A673 (cell line): ENCODE measurements at places on chromosomes 11 and 22.

GRCh38 chr22:36928786-36929535, 15.5 kb downstream of the CSF2RB start:
- DNase-seq = no peak

DNA sequence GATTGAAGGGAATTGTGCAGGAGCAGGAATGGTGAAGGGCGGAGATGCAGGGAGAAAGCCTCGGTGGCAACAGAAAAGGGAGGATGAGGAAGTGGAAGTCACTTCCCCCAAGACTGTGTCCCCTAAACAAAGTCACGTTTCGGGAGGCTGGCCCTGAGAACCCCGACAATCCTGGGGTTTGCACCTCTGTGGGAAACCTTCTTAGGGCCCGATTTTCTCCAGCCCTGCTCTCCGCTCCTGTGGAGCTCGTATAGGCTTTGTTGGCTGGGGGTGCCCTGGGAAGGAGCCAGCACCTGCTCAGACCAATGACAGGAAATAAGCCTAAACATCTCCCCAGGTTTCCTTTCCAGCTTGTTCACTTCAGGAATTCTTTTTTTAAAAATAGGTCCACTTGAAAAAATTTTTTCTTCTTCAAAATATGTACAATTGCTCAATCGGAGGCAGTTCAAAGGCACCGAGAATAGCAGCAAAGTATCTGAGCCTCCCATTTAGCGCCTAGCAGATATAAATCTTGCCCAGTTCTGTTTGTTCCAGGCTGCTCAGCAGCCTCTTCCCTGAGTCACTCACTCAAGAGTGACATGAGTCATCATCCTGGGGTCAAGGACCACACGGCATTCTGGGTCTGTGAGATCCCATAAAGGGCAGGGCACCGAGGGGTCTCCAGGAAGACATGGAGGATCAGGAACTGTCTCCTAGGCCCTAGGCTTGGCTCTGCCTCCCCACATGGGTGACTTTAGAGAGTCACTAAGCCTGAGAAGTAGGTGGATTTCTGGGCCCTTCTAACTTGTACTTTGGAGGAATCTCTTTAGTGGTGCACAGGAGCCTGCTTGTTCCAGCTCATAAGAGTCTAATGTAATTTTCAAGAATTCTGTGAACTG, 34.0 kb downstream of the IRAG1 start:
- peak; percentile 63 for DNase-seq

GRCh38 chr11:128965485-128965884, 22.8 kb upstream of the TP53AIP1 start:
- no peak for DNase-seq

DNA sequence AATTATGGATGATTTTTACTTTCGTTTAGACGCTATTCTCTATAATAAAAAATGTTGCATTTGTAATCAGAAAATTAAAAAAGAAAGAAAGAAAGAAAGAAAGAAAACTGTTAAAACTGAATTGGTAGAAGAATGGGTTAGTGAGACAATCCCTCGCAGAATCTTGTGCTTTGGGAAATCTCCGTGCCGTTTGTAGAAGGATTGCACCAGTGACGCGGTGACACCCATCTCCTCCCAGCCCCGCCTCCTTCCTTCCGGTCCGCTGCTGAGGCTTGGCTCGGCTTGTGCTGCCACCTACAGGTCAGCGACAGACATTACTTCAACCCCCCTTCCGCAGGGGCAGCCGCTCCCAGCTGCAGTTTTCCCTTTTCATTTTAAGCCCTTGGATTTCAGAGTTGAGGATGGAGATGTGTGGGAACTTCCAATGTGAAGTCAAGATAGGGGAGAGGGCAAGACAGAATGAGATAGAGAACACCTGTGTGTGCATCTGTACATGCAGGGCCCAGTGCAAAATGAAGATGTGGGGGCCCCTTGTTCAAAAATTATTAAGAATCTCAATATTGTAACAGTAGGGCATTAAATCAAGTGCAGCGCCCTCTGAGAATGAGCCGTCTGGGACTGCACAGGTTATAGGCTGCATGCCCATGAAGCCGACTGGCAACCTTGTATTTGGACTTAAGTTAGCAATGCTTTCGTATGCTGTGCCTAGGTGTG, 41.1 kb downstream of the TST start:
- DNase-seq = peak; percentile 93

DNA sequence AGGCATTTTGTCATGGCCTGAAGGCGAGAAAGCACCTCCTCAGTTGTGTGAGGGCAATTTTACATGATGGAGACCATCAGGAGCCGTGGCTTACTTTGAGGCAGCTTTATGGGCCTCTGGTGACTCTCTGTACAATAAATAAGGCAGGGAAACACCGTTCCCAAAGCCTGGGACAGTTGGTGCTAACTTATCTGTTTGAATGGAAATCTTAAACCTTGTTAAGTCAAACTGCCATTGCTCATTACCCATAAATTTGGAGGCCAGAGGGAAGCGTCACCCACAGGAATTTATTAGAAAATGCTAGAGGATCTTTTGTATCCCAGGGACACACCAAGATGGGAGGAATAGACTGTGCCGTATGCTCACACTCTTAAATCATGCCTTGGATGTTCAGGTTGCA, 1156.9 kb downstream of the BRD1 start:
- DNase-seq = no peak

DNA sequence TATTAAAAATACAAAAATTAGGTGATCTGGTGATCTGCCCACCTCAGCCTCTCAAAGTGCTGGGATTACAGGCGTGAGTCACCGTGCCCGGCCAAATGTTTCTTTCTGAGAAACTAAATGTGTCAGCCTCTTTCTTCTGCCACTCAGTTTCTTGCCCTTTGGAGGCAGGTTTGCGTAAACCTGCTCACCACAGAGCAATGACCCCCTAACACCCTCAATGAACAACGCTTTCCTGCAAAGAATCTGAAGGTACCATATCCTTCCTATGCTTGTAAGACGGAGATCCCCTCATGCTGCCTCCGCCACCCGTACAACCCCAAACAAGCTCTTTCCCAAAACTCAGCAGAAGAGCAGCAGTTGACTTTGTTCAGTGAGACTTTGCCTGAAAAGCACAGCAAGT, 38.7 kb upstream of the TTLL12 start:
- DNase-seq = no peak

- DNase-seq = no peak
Measured at GRCh38 chr11:130396965-130397364, 31.4 kb downstream of the ADAMTS8 start.

DNA sequence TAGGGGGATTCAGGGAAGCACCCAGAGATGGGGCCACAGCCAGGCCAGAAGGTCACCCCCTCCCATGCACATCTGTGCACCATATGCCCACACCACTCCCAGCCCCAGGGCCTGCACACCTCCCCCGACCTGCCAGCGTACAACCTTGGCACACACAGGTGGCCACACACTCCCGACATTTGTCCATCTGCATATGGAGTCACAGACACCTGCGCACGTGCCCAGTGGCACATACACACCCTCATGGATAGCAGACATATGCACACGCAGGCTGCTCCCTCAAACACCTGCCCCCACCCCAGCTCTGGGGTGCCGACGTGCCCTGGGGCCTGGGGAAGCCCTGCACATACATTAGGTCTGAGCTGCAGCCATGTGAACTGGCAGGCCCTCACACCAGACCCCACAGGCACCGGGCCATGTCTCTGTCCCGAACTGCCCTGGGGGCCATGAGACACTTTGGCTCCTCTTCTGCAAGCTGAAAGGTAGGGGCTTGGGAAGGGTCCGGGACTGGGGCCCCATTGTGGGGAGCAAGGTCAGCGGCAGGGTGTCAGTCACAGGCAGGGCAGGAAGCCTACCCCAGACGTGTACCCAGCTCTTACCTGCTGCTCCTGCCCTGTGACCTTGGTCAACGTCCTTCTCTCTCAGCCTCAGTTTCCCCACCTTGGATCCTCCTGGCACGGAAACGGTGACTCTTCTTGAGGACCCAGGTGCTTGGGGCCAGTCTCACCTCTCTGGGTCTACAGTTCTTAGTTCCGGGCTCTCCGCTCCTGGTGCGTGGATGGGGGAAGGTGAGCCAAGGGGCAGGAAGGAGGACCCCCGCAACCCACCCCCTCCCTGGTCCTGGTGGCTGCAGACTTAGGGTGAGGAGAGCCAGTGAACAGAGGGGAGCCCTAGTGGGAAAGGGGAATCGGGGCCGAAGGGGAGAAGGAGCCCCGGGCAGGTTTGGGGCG, 579 bp upstream of the CABP7 start:
- DNase-seq = no peak

- no peak for DNase-seq
Measured at GRCh38 chr11:117230999-117231841, 653 bp downstream of the PCSK7 start.

DNA sequence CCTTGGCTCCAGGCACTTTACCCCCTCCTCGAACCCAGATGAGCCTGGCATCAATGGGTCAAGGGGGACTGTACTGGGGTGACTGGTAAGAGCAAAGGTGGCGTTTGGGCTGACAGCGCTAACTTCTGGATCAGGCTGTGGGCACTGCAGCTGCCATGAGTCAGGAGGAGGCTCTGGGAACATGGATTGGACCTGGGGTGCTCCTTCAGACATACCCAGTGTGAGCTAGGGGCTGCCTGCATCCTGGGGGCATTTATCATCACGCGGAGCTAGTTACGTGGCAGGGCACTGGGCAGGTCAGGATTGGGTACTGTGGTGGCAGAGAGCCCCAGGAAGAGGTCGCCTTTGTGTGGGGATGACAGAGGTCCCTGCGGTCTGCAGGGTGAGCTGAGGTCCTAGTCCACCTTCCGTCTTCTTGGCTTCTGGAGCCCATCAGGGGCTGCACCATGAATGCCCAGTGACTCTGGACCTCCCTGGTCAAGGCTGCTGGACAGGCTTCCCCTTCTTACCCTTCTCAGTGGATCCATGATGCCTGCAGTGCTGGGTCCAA, 13.1 kb downstream of the GRIK4 start:
- no peak for DNase-seq

- peak; percentile 38 for DNase-seq
Measured at GRCh38 chr11:63939397-63939891, 642 bp downstream of the NAA40 start.

DNA sequence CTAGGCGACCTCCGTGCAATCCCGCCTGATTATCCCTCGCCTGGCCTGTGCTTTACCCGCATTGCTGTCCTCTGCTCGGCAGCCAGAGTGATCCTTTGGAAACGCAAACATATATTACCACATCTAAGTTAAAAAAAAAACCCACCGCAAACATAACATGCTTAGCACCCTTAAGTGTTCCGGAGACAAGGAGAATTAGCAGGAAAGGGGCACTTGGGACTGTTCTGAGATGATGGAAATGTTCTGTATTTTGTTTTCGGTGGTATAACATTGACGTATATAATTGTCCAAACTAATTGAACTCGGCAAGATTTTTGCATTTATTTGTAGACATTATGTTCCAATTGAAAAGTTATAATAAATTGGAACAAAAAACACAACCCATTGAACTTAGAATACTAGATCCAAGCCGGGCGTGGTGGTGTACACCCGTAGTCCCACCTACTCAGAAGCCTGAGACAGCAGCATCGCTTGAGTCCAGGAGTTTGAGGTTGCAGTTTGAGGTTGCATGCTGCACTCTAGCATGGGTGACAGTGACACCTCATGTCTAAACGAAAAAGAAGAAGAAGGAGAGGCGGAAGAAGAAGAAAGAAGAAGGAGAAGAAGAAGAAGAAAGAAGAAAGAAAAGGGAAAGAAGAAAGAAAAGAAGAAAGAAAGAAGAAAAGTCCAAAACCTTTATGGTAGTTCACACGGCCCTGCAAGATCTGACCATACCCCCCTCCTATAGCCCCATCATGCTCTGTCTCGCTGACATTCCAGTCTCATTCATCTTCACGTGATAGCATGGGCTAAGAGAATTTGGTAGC, 604 bp upstream of the POLR3H start:
- no peak for DNase-seq

DNA sequence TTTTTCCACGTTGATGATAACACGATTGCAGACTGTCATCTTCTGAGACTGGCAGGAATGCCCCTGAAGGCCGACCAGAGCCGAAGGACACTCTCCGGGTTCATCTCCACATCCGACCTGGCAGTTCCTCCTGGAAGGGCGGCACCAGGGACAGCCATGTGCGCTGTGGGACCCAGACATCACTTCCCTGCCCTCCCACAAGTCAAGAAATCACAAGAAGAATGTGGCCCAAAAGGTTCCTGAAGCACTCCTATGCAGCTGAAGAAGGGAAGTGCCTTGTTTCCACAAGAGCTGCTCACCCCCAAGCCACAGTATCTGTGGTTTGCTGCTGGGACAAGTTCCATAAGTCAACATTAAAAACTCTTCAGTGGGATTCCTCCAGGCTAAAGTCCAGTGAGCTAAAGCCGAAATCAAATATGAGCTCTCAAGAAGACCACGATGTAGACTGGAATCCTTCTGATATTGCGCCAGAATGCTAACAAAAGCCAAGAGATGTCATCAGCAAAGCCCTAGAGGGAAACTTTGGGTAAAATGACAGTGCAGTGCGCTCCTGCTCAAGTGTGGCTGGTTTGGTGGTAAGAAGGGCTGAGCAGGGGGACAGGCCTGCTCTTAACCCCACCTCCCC, 21.2 kb downstream of the PACSIN2 start:
- DNase-seq = no peak

DNA sequence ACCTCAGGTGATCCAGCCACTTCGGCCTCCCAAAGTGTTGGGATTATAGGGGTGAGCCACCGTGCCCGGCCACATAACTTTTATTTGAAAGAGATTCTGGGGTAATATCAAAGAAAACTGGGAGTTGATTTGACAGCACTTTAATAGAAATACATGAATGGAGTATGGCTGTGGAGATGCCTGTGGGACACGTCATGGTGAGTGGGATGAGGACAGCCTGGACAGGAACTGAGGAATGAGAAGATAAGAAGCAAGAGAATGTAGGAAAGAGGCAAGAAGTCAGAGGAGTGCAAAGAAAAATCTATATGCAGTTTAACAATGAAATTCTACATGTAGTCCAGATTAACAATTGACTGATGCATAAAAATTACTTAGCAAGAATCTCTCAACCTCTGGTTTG, 31.0 kb downstream of the SLC22A6 start:
- no peak for DNase-seq

- no peak for DNase-seq
Measured at GRCh38 chr11:131108760-131109159, 192.5 kb upstream of the SNX19 start.

- no peak for DNase-seq
Measured at GRCh38 chr11:7924536-7924935, 6.5 kb downstream of the OR10A6 start.

DNA sequence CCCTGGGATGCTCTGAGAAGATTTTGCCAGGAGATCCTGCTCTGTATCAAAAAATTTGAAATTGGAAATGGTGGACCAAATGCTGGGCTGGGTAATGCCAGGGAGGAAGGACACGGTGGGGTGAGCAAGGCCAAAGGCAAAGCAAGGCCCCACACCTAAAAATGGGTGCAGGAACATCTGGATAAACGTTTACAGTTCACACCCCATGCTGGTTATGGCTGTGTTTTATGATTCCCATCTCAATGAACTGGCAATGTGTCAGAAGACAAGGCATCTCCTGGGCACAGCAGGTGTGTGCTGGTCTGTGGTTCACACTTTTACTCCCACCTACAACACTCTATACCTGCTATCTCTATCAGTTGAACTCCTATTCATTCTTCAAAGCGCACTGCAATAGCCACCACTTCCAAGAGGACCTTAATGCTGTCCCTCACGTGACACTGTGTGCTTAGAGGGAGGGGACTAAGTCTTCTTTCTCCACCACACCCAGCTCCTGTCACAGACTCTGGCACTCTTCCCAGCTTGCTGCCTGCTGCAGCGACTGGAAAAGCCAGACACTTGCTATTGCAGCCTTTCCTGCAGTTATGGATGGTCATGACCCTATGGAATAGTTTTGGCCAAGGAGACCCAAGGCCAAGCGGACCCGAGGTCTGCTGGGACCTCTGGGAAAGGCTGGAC, 277.5 kb downstream of the CTTN start:
- no peak for DNase-seq
